ENCODE measurements at places on chromosomes 3 and 15.

- DNase-seq, result no peak
Measured at GRCh38 chr15:27692438-27692837, 406.7 kb downstream of the OCA2 start.

DNA sequence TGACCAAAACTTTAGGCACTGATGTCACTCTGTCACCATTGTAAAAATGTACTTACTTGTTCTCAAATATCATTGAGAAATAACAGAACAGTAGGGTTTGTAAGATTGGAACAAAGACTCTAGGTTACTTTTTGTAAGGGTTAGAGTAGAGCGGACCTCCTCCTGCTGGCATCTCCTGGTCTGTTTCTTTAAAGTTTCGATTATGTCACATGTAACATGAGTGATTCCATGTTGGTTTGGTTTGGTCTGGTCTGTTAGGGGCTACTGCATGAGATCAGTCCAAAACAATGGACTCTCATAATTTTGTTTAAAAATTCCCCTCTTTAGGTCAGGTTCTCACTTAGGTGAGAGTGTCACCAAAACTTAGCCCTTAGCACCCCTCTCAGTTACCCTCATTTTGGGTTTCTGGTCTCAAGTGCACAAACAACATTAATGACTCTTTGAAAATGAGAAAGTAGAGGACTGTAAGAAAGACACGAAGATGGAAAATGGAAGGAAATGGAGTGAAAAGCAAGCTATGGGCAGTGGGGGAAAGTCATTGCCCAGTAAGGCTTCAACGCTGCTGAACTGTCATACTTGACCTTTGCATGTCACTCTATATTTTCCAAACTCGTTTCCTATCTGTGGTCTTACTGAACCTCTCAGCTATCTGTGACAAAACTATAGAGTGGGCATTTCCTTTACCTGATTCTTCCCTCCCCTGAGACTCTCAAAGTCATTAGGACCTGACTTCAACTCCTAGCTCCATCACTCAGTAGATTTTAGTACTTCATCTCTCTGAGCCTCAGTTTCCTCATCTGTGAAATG lies 52.7 kb downstream of the LDHAL6B start:
- no peak for DNase-seq

DNA sequence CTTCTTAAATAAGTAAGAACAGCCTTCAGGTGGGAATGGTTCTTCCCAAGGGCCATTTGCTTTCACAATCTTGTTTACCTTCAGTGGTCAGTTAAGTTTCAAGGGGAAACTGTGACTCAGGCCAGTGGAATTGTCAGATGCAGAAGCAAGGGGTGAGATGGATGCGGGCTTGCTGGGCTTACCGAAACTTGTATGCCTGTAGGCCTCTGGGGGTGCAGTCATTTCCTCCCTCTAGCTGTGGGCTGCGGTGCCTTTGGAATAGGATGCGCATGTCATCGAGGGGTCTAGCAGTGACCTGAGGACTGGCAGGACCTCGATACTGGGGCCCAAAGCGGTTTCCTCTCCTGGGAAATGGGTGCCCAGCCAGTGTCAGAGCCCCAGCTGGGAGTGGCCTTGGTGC lies 121.6 kb downstream of the EEFSEC start:
- peak; percentile 75 for DNase-seq

- no peak for DNase-seq
Measured at GRCh38 chr3:81974751-81975150, 213.3 kb upstream of the GBE1 start.

- no peak for DNase-seq
Measured at GRCh38 chr3:125154800-125155269, 57.7 kb downstream of the SLC12A8 start.

DNA sequence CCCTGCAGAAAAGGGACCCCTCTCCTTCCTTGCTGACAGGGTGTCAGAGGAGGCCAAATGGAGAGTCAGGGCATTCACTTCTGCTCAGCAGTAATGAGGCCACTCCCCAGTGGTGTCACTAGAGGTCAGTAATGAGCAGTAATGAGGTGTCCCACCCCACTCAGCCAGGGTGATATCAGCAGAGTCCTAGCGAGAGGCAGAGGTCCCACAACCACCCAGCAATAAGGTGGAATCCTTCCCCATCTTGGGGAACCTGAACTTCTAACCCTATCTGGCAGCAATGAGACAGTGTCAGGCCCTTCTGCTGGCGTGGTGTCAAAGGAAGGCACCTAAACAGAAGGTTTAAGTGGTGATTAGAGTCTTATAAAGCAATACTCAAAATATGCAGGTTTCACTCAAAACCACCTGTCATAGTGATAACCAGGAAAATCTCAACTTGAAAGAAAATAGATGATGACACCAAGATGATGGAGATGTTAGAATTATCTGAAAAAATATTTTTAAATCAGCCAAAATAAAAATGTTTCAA lies 12.9 kb downstream of the OCA2 start:
- DNase-seq, result peak; percentile 57

Data from fibroblast of the aortic adventitia (primary cell).